ENCODE measurements at places on chromosomes 2 and 18.

GRCh38 chr2:78568782-78569373, 456.6 kb upstream of the REG3G start:
- H3K4me1 ChIP-seq: no peaks in the 10 kb centered on the region
- H3K36me3 ChIP-seq: no peaks in the 10 kb centered on the region
- DNase-seq: no peak
- no peak overlapping the region for H3K27ac ChIP-seq
- H3K4me3 ChIP-seq: no peak overlapping the region
- no peaks in the 10 kb centered on the region for H3K27me3 ChIP-seq

GRCh38 chr2:151623631-151624030, 110.6 kb downstream of the NEB start:
- no peak overlapping the region for H3K4me3 ChIP-seq
- no peak for DNase-seq
- no peaks in the 10 kb centered on the region for H3K36me3 ChIP-seq

DNA sequence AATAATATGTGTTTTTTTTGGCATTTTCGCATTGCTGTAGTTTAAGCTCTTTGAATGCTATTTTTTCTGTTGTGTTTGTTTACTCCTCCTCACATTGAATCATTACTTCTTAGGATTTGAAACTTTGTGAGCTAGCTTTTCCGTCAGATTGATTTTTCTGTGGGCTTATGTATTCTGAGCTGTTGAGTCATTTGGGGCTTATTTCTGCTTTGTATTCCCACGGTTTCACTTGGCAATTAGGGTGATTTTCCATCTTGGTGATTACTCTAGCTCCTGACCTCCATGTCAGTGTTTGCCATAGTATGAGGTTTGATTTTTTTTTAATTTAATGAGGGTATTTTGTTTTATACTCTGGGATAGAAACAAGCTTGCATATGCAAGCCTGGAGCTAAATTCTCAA, 200.0 kb downstream of the CCDC102B start:
- no peaks in the 10 kb centered on the region for H3K27me3 ChIP-seq
- no peaks in the 10 kb centered on the region for H3K36me3 ChIP-seq
- no peak overlapping the region for H3K4me3 ChIP-seq
- no peak for DNase-seq
- no peaks in the 10 kb centered on the region for H3K4me1 ChIP-seq

- no peaks in the 10 kb centered on the region for H3K27me3 ChIP-seq
- no peaks in the 10 kb centered on the region for H3K36me3 ChIP-seq
These were observed 48.1 kb downstream of the PKDCC start for GRCh38 chr2:42095923-42096408.

GRCh38 chr18:21242141-21242779, at the start of gene GREB1L:
Gene GREB1L (plus strand): TSS chr18:21242232. CDS start chr18:21383519, 141,287 bp downstream.
- no peaks in the 10 kb centered on the region for H3K36me3 ChIP-seq
- no peak within 1 kb of the TSS for H3K4me3 ChIP-seq
- H3K27ac ChIP-seq: no peak within 1 kb of the TSS
- no peak for DNase-seq
- H3K27me3 ChIP-seq: peaks cover 13% of the 10 kb centered on the region

DNA sequence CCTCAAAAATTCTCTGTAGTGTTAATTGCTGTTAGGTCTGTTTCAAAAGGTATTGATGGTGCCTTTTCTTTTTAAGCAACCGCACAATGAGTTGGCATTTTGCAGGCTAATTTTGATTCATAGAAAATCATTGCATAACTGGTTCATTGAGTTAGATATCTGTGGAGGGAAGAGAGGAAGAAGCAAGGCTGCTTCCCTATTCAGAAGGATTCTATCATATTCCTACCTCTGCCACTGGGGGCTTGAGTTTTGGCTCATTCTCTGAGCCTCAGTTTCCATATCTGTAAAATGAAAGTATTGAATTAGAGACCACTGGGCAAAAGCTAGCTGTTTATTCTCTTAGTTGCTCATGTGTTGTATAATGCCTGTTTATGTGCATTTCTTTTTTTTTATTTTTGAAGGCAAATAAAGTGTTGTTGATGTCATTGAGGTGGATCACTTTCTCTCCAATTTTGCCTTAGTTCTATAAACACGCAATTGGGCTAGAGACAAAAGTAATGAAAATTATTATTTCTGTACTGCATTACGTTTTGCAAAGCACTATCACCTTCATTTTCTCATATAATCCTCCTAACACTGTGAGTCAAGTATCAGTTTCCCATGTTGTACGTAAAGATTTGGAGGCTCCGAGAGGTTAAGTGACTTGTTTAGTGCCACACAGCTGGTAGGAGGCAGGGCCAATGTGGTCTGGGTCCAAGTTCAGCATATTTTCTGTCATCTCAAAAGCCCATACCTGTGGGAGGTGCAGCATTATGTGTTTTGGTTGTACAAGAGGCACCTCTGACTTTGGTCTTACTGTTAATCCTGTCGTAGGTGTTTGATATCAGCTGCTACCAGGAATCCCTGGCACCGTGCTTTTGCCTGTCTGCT, 5.9 kb downstream of the TRIB2 start:
- H3K4me3 ChIP-seq: no peak overlapping the region
- H3K36me3 ChIP-seq: peaks cover 38% of the 10 kb centered on the region
- H3K27me3 ChIP-seq: no peaks in the 10 kb centered on the region
- DNase-seq: no peak
- H3K27ac ChIP-seq: no peak overlapping the region
- H3K4me1 ChIP-seq: peaks cover 54% of the 10 kb centered on the region

GRCh38 chr2:37820471-37820986, 104.6 kb upstream of the RMDN2 start:
- H3K4me1 ChIP-seq: peaks cover 10% of the 10 kb centered on the region
- no peaks in the 10 kb centered on the region for H3K36me3 ChIP-seq
- H3K4me3 ChIP-seq: no peak overlapping the region
- H3K27ac ChIP-seq: no peak overlapping the region

- no peak overlapping the region for H3K27ac ChIP-seq
- H3K4me3 ChIP-seq: no peak overlapping the region
- no peaks in the 10 kb centered on the region for H3K4me1 ChIP-seq
- no peaks in the 10 kb centered on the region for H3K36me3 ChIP-seq
These were observed 95.8 kb downstream of the PTPRM start for GRCh38 chr18:7662866-7663265.

DNA sequence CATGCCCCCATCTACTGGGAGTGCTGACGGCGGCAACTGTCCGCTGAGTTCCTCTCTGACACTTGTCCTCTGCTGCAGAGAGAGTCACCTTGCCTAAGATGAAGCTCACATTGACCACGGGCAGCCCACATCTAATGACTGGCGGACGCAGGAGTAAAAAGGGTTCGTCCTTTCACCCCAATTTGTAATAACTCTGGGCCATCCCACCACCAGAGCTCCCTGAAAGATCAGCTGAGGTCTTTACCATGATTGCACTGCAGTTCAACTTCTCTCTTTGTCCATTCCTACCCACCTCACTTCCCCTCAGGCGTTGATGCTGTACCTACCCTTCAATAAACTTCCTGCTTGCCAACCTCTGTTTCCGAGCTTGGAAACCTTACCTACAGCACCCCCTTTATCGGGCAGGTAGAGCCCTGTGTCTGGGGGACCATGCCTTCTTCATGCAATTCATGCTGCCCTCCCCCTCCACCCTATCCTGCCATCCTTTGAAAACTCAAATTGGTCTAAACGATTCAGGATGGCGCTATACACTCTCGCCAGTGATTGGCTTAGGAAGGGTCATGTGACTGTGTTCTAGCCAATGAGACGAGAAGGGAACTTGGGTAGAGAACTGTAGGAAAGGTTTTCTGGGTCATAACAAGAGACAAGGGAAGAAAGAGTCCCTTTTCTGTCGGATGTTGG, 10.3 kb upstream of the B3GNT2 start:
- H3K36me3 ChIP-seq: no peaks in the 10 kb centered on the region
- H3K4me3 ChIP-seq: no peak overlapping the region
- H3K4me1 ChIP-seq: no peaks in the 10 kb centered on the region
- H3K27ac ChIP-seq: no peak overlapping the region
- no peak for DNase-seq
- no peaks in the 10 kb centered on the region for H3K27me3 ChIP-seq

GRCh38 chr2:85395912-85396475, 14.2 kb downstream of the CAPG start:
- H3K36me3 ChIP-seq: peaks cover 9% of the 10 kb centered on the region
- H3K4me3 ChIP-seq: no peak overlapping the region
- H3K27me3 ChIP-seq: no peaks in the 10 kb centered on the region
- no peak for DNase-seq
- H3K4me1 ChIP-seq: peaks cover 14% of the 10 kb centered on the region
- no peak overlapping the region for H3K27ac ChIP-seq

DNA sequence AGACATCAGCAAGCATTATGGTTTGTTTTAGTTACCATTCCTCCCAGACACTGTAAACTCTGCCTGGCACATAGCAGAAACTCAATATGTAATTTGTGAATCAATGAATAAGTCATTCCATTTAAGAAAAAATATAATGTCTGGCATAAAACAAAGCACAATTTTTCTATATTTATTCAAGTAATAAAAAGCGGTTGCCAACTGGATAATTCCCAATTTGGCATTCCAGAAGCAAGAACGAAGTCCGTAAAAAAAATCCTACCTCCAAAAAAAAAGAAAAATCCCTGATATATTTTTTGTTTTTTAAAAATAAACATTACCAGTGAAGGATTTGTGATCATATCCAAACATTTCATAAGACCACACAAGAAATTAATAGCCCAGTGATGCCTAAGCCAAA, 351.3 kb upstream of the LRRTM4 start:
- no peaks in the 10 kb centered on the region for H3K4me1 ChIP-seq
- no peaks in the 10 kb centered on the region for H3K36me3 ChIP-seq
- no peak overlapping the region for H3K27ac ChIP-seq
- DNase-seq: no peak
- no peak overlapping the region for H3K4me3 ChIP-seq

GRCh38 chr2:56014046-56014730, 90.6 kb upstream of the EFEMP1 start:
- no peak for DNase-seq
- H3K4me3 ChIP-seq: no peak overlapping the region
- H3K36me3 ChIP-seq: no peaks in the 10 kb centered on the region
- no peaks in the 10 kb centered on the region for H3K4me1 ChIP-seq
- no peak overlapping the region for H3K27ac ChIP-seq

DNA sequence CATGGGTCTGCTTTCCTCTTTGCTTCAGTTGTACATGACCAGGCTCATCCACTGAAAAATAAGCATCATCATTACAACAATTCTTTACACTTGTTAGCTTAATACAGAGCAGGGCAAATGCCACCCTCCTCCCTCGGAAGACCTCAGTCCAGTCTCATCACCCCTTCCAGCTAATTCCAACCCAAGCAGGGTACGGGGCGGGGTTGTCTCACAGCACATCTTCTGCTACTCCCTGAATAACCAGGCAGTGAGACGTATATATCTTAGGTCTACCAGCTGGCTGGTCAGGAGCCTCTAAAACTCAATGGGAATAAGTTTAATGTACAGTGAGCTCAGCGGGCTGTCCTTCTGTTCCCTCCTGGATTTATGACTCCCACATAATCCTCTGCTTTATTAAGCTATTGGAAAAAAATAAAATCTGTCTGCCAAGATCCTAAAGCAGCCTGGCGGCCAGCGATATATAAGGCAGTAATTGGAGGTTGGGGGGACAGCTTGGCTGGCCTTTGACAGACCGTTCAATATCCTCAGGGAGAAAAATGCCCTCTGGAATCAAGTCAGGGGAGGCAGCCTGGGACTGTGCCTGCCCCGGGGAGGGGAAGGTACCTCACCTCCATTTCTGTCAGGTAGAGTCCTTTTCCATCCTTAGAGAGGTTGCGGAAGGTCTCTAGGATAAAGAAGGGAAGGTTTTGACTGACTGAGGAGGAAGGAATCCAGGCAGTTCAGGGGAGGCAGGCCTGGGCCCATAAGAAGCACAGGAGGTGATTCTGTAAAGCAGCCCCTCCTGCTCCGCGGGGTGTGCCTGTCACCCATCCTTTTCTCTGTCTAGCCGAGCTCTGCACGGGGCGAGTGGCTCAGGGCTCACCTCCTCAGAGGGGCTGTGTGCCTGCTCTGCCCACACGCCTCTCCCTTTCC, 76.3 kb downstream of the CAPN13 start:
- DNase-seq: no peak
- no peaks in the 10 kb centered on the region for H3K36me3 ChIP-seq
- no peaks in the 10 kb centered on the region for H3K27me3 ChIP-seq
- no peaks in the 10 kb centered on the region for H3K4me1 ChIP-seq
- no peak overlapping the region for H3K4me3 ChIP-seq

DNA sequence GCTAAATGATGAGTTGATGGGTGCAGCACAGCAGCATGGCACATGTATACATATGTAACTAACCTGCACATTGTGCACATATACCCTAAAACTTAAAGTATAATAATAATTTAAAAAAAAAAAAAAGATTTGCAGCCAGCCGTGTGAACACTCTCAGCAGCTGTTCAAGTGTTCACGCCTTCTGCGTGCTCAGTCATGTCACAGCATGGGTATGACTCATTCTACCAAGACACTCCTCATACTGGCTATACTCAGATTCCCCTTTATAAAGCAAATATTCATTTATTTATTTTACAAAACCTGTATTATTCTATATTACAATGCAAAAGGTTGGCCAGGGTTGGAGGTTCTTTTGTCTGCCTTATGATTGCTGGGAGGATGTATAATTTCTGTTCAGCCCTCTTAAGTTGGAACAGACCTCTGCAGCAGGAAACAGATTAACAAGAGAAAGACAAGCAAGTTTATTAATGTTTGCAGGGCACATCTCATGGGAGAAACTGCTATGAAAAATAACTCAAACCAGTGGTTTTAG, 1230.6 kb upstream of the CHAC2 start:
- no peak for DNase-seq
- H3K4me1 ChIP-seq: no peaks in the 10 kb centered on the region
- no peaks in the 10 kb centered on the region for H3K36me3 ChIP-seq
- no peak overlapping the region for H3K4me3 ChIP-seq

DNA sequence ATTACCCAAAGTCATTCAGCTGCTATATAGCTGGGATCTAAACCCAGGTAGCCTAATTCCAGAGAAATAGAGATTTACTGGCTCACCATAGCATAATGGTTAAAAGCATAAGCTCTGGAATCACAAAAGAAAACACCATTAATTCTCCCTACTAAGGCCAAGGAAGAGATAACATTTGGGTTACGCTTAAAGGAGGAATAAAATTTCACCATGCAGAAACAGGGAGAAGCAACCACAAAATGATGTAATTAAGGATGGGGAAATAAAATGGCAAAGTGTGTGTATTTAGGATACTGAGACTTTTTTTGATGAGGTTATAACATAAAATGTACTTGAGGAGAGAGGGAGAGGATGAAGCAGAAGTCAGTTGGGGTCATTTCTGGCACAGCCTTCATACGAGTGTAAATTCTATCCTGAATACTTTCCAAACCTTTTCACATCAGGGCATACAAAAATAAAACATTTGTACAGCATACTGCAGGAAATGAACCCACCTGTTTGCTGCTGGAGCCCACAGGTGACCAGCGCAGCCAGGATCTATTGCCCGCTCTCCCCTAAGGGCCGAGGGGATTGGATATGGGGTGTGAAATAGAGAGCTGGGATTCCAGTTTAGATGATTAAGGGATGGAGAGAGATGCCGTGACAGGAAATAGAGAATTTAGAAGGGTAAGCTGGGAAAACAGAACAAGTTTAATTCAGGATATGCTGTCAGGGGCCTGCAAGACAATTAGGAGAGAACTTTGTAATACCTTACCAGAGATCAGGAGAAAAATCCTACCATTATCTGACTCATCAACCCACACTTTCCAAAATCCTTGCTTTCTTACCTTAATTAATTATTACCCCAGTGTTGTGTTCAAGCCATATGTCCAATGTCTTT, 43.8 kb upstream of the SERTAD2 start:
- H3K4me1 ChIP-seq: peaks cover 5% of the 10 kb centered on the region
- no peak overlapping the region for H3K4me3 ChIP-seq
- no peak overlapping the region for H3K27ac ChIP-seq
- DNase-seq: no peak

GRCh38 chr2:105877945-105878344, 133.2 kb downstream of the NCK2 start:
- peaks cover 10% of the 10 kb centered on the region for H3K36me3 ChIP-seq
- H3K4me1 ChIP-seq: peaks cover 33% of the 10 kb centered on the region
- no peaks in the 10 kb centered on the region for H3K27me3 ChIP-seq
- no peak overlapping the region for H3K4me3 ChIP-seq
